ENCODE measurements at places on chromosomes 5 and 9. TPM values are rescaled to one million over a fixed set of nuclear protein-coding genes. Genes with fewer than 3 reads are reported as not detected.

FNIP1 gene
- 24.1 TPM for total RNA-seq

SFXN1 gene
- 304 TPM for total RNA-seq

TMEM232 gene
- 0.66 TPM for total RNA-seq

KCNIP1 gene
- total RNA-seq: not detected

DNA sequence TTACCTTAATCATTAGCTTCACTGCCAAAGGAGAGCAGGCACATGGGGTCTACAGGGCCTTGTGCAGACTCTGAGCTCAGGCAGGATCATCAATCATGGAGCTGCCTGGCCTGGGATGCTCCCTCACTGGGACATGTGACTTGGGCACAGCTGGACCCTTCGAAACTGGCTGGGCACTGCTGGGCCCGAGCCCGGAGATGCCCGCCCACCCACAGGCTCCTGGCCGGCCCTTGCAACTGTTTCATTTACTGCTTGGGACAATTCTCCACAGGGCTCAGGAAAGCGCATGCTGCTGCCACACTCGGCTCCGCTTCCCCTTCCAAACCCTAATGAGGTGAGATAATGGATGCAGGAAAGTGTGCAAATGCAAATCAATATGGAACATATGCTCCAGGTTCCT is 387.5 kb downstream of the TRIM36 start:
- DNase-seq: no peak

- no peak for DNase-seq
These were observed 185.6 kb downstream of the AOPEP start for GRCh38 chr9:94911986-94912635.

DNA sequence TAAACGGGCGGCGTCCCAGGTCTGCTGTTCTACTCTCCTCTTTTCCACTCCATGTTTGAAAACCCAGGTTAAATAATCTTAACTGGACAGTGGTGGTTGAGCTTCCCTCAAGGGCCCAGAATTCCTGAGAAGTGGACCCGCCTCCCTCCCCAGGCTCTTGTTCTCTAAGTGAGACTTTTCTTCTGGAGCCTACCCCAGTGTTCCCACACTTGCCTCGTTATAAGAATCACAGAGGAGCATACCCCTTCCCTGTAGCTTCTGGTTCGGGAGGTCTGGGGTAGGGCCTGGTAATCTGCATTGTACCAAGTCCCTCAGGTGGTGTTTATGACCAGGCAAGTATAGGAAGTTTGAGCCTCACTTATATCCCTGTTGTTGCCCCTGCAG is 12.0 kb downstream of the PSD2 start:
- no peak for DNase-seq

- DNase-seq: no peak
These were observed 518 bp downstream of the SPRY4 start for GRCh38 chr5:142324136-142324870.

GRCh38 chr9:87556039-87556438 is 58.4 kb downstream of the DAPK1 start:
- DNase-seq: no peak

GRCh38 chr5:38113456-38113855 is 144.9 kb upstream of the EGFLAM start:
- DNase-seq: no peak

DNA sequence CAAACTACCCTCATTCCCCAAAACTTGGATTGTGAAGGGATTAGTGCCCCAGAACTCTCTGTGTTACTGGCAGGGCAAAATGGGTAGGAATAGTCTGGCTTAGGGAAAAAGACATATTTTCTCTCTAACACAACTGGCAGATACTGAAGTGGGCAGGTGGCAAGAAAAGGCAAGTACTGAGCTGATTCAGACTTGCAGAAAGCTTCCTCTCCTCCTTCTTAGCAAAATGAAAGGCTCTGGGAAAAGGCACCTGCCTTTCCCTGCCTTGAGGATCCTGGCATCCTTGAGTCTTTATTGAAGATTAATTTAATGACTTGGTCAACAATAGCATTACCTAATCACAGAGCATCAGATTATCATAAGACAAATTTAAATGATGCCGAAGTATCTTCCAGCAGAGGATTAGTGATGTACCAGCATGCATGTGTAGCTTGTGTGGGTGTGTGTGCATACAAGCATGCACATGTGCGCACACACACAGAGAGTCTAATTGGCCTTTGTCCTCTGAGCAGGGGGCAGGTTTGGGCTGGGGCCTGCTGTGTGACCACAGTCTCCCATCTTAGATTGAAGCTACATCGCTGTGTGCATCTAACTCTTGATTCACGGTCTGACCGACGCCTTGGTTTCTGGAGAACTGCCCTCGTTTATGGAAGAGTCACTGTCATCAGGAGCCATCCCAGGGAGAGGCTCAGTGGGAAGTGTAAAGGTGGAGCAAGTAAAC is 294.8 kb downstream of the AOPEP start:
- no peak for DNase-seq

DNA sequence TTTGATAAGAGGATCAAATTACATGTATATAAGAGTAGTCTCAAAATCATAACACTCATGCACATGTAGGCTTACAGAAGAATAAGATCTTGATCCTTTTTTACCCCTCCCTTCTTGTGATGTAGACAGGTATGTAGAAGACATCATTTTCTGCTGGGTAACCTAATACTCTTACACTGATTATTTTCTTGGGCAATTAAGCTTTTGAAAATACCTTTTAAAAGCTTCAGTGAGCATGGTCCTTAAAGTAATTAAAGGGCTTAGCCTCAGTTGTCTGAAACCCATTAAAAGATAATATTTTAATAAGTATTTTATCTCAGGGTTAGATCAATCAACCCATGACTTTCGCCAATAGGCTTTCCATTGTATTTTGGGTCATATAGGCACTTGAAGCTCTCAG is 50.6 kb downstream of the ALDH1A1 start:
- DNase-seq: no peak

- no peak for DNase-seq
These were observed 8.3 kb upstream of the RETREG1 start for GRCh38 chr5:16625096-16625495.

GRCh38 chr5:59137846-59138245 is 555.0 kb downstream of the RAB3C start:
- DNase-seq: no peak
